ENCODE measurements at places on chromosomes 13 and 19. TPM values are rescaled to one million over a fixed set of nuclear protein-coding genes. Genes with fewer than 3 reads are reported as not detected.

DNA sequence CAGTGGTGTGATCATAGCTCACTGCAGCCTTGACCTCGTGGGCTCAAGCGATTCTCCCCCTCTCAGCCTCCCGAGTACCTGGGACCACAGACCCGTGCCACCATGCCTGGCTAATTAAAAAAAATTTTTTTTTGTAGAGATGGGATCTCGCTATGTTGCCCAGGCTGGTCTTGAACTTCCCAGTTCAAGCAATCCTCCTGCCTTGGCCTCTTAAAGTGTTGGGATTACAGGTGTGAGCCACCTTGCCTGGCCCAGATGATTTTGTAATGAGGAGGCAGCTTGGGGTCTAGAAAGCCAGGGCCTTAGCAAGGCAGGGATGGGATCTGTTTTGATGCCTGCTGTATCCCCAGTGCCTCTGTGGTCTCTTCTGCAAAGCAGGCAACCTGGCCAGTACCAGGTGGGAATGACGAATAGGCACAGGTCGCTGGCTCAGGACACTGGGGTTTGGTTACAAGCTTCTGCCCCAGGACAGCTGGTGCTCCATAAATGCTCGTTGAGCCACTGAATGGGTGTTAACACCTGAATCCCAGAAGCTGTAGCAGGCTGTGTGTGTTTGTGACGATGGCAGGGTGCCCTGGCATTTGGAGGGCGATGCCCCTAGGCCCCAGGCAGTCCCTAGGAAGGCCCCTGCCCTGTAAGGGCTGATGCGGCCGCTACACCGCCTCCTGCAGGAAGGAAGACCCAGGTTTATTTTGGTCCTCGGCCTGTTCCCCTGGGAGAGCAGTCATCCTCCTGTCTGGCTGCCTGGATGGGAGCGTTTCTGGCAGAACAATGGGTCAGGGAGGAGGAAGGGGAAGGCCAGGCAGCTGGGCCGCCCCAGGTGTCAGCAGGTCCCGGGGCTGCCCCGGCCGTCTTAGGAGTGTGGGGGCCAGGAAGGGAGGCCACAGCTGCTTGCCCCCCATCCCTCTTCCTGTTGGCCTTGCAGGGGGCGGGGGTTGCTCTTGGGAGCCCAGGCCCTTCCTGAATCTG lies 8.6 kb downstream of the TNFAIP8L1 start:
- peak; percentile 86 for DNase-seq

PRR12 gene
- total RNA-seq: 38.6 TPM

DNA sequence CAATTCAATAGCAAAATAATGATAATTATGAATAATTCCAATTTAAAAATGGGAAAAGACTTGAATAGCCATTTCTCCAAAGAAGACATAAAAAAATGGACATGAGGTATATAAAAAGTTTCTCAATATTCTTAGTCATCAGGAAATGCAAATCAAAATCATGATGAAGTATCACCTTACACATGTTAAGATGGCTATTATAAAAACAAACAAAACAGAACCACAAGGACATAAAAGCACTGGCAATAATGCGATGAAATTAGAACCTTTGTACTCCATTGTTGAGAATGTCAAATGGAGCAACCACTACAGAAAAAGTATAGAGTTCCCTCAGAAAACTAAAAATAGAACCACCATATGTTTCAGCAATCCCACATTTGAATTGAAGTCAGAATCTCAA lies 1186.1 kb downstream of the SLITRK5 start:
- no peak for DNase-seq

QPCTL gene
- 10.7 TPM for total RNA-seq

DNA sequence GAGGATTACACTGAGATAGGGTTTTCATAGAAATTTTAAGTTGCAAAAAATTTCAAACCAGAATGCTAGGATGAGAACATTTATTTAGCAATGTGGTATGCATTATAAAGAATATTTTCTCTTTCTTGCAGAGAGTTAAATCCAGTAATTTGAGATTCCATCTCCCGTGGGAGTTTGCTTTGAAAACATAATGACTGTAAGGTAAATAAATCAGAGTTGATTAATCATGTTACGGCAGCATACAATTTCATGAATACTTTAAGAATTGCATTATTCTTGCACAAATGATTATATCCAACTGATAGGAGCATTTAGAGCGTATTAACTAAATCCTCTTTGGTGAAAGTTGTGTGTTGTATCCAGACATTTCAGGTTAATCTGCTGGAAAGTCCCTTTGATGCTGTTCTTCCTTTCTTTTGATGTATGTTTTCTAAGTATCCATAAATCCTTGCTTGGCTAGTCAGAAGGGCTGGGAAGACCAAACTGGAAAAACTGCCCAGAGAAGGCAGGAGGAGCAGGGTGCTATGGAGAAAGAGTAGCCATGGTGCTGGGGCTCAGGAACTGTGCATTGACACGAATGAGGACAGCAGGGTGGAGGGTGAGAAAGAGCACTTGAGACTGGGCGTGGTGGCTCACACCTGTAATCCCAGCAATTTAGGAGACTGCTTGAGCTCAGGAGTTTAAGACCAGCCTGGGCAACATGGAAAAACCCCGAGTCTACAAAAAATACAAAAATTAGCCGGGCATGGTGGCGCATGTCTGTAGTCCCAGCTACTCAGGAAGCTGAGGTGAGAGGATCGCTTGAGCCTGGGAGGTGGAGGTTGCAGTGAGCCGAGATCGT lies 4.8 kb upstream of the GJA3 start:
- no peak for DNase-seq

GRCh38 chr19:39110263-39110967 lies 15.2 kb upstream of the PAK4 start:
- DNase-seq: peak; percentile 87

GRCh38 chr19:14746886-14747285 lies 31.5 kb downstream of the ADGRE2 start:
- DNase-seq: no peak

PRTN3 gene
- 168 TPM for total RNA-seq

DNA sequence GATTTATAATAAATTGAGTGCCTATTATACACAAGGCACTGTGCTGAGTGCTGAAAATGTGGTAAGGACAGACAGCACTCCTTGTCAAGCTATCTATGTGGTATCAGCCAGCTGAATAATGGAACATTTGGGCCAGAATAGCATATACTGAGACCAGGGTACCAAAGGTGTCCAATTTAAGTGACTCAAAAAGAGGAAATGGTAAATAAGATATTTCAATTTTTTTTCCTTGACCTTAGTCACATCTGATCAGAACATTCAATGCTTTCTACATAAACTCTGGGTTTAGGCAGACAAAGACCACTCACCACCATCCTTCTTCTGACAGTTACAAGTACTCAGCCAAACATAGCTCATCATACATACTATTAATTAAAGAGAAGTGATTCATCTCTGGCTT lies 43.2 kb downstream of the RCBTB2 start:
- DNase-seq: no peak

EGLN2 gene
- 136 TPM for total RNA-seq

Measured in spleen (tissue), 13 donors.